Activated naive CD4-positive, alpha-beta T cell (primary cell): ENCODE measurements at places on chromosomes 3 and 15.

- no peak for DNase-seq
These were observed 102.8 kb downstream of the XXYLT1 start for GRCh38 chr3:195168009-195168762.

GRCh38 chr3:20324664-20325478 lies 138.9 kb upstream of the SGO1 start:
- DNase-seq, result no peak

GRCh38 chr3:132055872-132056271 lies 21.1 kb upstream of the CPNE4 start:
- DNase-seq, result no peak

- DNase-seq, result no peak
These were observed 24.9 kb upstream of the KBTBD12 start for GRCh38 chr3:127889976-127890650.

GRCh38 chr3:61701011-61701410 lies 139.6 kb downstream of the PTPRG start:
- DNase-seq, result no peak

DNA sequence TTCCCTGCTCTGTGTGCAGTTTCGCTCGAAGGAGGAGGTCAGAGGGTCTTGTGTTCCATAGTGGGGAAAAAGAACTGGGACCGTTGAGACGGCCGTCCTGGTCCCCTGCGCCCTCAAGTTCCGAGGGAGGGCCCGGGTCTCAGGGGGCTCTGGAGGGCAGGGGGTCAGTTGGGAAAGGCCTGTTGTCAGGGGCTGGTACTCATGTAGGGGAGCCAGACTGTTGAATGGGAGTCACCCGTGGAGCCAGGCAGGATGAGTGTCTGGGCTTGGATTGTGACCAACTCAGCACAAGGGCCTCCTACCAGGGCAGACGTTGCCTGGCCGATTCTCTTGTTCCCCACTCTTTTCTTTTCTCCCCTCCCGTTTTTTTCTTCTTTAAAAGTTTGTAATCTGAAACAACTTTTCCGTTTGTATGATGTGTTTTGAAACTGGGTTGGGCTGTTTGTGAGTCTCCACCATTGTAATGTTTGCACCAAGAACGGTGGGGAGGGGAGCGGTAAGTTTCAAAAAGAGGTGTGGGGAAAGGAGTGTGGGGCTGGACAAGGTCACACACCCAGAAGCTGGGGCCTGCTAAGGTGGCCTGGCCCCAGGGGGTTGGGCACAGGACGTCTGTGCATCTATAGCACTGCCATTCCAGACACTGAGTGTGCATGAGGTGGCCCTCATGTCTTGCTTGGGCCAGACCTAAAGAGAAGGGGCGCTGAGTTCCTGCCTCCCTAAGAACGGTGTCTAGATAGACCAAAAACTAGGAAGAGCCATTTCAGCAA lies 1.1 kb downstream of the CMTM7 start:
- no peak for DNase-seq

DNA sequence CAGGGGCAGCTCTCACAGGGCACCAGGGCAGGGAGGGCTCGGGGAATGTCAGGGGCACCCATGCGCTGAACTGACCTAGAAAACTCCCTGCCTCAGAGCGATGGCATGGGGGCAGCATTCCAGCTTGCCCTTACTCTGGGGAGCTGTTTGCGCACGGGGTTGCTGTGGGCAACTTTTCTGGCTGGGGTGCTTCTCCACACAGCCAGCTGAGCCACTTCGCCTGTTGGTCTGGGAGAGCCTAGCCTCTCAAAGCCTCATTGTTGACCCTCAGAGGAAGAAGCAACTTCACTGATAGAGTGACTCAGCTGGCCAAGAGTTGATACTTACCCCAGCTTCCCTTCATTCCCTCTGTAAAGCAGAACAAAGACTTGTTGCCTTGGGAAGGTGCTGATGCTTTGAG lies 42.6 kb upstream of the MRPS22 start:
- DNase-seq, result no peak

DNA sequence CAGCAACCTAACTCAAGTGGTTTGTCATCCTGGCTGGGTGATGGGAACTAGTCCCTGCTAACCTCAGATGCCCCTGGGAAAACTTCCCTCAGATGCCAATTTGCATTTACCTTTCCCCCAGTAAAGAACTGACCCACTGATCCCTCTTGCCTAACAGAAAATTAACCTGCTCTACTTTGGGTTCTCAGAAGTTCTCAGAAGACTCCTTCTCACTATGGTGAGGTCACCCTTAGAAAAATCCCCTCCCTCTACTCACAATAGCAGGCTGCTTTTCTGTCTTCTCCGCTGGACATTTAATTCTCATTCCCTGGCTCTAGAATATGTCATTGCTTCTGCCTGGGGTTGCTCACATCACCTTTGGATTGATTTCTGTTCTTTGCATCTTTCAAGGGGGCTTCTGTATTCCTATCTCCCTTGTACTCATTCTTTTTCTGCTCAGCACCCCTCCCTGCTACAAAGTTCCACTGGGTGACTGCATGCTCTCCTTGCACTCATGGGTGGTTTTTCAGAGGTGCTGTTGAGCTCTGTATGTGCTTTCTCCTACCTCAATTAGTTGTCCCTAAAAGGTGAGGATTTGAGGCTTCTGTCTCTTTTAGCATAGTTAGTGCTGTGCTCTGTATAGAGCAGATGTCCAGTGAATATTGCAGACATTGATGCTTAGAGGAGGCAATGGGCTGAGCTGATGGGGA lies 869 bp downstream of the PLA1A start:
- DNase-seq, result no peak

DNA sequence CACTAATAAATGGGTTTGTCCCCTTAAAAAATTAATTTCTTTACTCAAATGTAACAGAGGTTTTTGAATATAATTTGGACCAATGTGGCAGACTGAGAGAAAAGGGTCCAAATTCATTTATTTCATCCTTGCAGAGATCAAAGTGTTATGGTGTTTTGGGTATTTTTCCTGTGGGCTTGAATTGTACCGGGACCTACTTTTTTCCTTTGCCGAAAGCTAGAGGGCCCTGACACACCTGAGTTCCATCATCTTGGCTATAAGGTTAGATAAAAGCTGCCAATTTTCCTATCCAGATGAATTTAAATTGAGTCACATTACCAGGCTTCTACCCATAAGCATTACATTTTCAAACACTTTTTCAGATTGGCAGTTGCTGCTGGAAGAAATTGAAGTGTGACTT lies 908 bp downstream of the CCNB2 start:
- DNase-seq, result no peak

- DNase-seq, result no peak
These were observed 30.0 kb downstream of the FILIP1L start for GRCh38 chr3:100084100-100084806.

GRCh38 chr15:51619331-51620035 lies 3.1 kb downstream of the DMXL2 start:
- no peak for DNase-seq

- no peak for DNase-seq
These were observed 93.2 kb downstream of the SMARCC1 start for GRCh38 chr3:47688488-47688887.

- DNase-seq, result no peak
These were observed 36.2 kb downstream of the SLC6A11 start for GRCh38 chr3:10852066-10852808.

- no peak for DNase-seq
These were observed 183.9 kb downstream of the SHQ1 start for GRCh38 chr3:72664184-72664975.

DNA sequence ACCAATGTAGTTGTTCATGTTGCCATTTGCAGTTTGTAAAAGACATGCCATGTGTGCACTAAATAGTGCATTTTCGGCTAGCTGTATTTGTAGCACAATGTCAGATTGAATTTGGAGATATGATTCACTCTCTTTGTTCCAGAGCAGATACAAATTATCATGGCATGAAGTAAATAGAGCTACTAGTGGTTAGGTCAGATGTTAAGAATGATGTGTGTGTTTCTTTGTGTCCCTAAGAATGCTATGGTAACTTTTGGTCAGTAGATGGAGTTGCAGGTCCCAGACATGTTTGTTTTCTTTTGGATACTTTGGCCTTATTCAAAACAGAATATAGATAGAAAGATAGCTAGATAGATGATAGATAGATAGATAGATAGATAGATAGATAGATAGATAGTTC lies 595.8 kb downstream of the NLGN1 start:
- no peak for DNase-seq

GRCh38 chr3:189748046-189748445 lies 116.9 kb downstream of the TP63 start:
- no peak for DNase-seq

GRCh38 chr15:101568309-101568708 lies 78.8 kb upstream of the PCSK6 start:
- no peak for DNase-seq
